Thymus (tissue), 14 donors: ENCODE measurements at places on chromosomes 4 and X. TPM values are rescaled to one million over a fixed set of nuclear protein-coding genes. Genes with fewer than 3 reads are reported as not detected.

DNA sequence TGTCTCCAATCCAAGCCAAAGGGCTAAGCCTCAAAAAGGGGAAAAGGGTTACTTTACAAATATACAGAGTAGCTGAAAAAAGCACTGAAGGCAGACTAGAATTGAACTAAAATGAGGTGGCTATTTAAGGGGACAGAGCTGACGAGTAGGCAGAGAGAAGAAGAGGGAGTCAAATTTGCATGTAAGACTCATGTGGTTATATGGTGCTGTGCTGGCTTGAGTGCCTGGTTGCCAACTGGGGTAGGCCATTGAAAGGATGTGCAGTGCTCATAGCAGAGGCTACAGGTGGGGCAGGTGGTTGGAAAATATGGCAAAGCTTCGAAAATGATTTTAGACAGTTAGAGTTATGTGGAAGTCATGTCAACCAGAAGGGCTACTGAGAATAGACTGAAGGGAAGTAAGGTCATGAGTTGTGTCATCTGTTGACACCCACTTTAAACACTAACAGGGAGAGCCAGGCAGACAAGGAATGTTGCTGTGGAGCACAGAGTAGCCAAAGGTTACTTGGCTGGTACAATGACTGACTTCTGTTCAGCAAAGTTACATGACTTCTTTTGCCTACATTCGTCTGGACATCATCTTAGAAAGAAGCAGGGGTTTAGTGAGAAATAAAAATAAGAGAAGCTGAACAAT is 1210.4 kb downstream of the ADGRL3 start:
- DNase-seq = no peak
- H3K27me3 ChIP-seq = no peaks in the 10 kb centered on the region
- H3K4me3 ChIP-seq = no peak overlapping the region
- no peaks in the 10 kb centered on the region for H3K36me3 ChIP-seq
- no peak overlapping the region for H3K27ac ChIP-seq

DNA sequence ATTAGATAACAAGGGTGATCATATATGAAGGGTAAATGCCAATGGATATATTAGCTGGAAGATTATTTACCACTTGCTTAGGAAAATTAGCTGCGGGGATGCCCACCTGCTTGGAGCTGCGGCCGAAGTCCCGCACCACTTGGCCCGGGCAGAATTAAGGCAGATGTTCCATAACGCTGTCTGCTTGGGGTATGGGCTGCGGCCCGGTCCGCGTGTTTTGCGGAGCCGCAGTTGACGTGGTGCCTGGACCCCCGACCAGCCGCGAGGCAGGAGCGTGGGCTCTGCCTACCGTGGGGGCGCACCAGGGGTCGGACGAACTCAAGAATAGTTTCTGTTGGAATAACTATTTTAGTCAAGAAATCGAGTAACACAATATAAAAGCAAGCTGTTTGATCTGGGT is 235.2 kb downstream of the CPXCR1 start:
- no peaks in the 10 kb centered on the region for H3K27me3 ChIP-seq
- no peaks in the 10 kb centered on the region for H3K36me3 ChIP-seq
- no peak for DNase-seq
- H3K27ac ChIP-seq = no peak overlapping the region
- H3K4me1 ChIP-seq = no peaks in the 10 kb centered on the region
- no peak overlapping the region for H3K4me3 ChIP-seq

DNA sequence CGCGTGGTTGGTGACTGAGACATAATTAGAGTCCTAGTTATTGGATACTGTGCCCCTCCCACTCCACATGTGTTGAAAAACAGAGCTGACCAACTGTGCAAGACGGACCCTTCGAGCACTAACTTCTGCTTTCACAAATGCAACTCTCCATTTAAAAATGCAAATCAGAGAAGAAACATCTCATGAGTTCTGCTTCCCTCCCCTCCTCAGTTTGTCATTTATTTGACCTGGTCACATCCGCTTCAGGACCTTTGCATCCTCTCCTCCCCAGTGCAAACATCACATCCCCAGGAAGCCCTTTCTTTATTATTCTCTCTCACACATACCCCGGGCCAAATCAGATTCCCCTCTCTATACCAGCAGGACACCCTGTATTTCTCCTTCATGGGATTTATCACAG is 38.1 kb upstream of the NOCT start:
- no peak overlapping the region for H3K4me3 ChIP-seq
- DNase-seq = no peak
- H3K4me1 ChIP-seq = no peaks in the 10 kb centered on the region
- H3K27me3 ChIP-seq = no peaks in the 10 kb centered on the region
- H3K36me3 ChIP-seq = no peaks in the 10 kb centered on the region
- no peak overlapping the region for H3K27ac ChIP-seq

DNA sequence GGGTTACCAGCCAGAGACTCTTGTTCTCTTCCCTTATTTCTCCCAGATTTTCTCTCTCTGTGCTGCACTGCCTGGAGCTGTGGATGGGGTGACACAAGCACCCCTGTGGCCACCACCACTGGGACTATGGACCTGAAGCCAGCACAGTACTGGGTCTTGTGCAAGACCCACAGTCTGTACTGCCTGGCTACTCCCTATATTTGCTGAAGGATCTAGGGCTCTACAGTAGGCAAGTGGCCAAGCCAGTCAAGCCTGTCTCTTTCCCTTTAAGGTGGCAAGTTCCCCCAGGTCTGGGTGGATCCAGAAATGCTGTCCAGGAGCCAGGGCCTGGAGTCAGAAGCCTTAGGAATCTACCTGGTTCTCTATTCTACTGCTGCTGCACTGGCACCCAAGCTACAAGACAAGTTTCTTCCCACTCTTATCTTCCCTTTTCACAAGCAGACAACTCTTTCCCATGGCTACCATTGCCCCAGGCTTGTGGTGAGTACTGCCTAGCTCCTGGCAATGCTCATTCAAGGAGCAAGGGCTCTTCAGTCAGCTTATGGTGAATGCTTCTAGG is 28.4 kb upstream of the CT47A1 start:
- no peaks in the 10 kb centered on the region for H3K36me3 ChIP-seq
- H3K27ac ChIP-seq = no peak overlapping the region
- no peak overlapping the region for H3K4me3 ChIP-seq
- H3K4me1 ChIP-seq = no peaks in the 10 kb centered on the region

DNA sequence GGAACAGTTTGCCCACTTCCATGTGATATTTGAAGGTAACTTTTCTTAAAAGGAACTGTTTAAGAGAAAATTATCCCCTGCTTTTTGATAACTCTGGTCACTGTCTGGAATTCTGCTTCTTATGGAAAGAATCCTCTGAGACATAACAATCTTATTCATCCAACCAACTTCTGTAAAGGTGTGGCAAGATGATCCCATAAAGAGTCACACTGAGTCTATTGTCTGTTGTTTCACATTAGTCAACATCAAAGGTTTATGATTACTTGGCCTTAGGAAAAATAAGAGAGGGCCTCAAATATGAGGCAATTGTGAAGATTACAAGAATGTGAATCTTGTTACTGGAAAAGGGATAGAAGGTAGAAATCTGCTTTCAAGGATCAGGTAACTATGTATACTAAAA is 88.0 kb upstream of the MAGEB18 start:
- H3K4me3 ChIP-seq = no peak overlapping the region
- H3K4me1 ChIP-seq = no peaks in the 10 kb centered on the region
- no peaks in the 10 kb centered on the region for H3K36me3 ChIP-seq

GRCh38 chr4:9938933-9939332 is 82.4 kb downstream of the SLC2A9 start:
- H3K36me3 ChIP-seq = no peaks in the 10 kb centered on the region
- DNase-seq = no peak
- H3K27me3 ChIP-seq = no peaks in the 10 kb centered on the region
- no peaks in the 10 kb centered on the region for H3K4me1 ChIP-seq

- no peak overlapping the region for H3K27ac ChIP-seq
- H3K4me3 ChIP-seq = no peak overlapping the region
- no peaks in the 10 kb centered on the region for H3K36me3 ChIP-seq
- DNase-seq = no peak
- no peaks in the 10 kb centered on the region for H3K4me1 ChIP-seq
Observed at GRCh38 chr4:106565727-106566126, 197.1 kb upstream of the GIMD1 start.

GRCh38 chrX:103733017-103733416 is 22.3 kb downstream of the TMEM31 start:
- H3K36me3 ChIP-seq = no peaks in the 10 kb centered on the region
- H3K27me3 ChIP-seq = peaks cover 7% of the 10 kb centered on the region
- no peak for DNase-seq
- H3K27ac ChIP-seq = no peak overlapping the region

GRCh38 chr4:31807036-31807435 is 1086.9 kb downstream of the PCDH7 start:
- no peak overlapping the region for H3K4me3 ChIP-seq
- no peaks in the 10 kb centered on the region for H3K36me3 ChIP-seq
- no peak overlapping the region for H3K27ac ChIP-seq
- DNase-seq = no peak

DNA sequence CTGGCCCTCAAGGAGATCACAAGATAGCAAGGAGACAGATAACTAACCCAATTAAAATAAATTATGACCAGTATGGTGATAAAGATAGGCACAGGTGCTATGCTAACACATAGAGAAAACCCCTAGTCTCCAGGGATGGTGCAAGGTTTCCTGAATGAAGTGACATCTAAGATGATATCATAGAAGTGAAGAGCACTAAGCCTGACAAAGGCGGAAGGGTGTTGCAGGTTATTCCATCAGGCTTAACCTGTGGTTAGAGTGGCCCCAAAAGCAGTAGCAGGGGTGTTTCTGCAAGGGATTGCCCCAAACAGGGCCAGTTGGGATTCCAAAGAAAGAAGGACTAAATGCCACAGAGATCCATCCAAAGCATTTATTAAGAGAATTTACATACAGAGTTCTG is 249.2 kb downstream of the IDS start:
- no peaks in the 10 kb centered on the region for H3K36me3 ChIP-seq
- DNase-seq = no peak
- no peaks in the 10 kb centered on the region for H3K27me3 ChIP-seq
- no peak overlapping the region for H3K4me3 ChIP-seq

DNA sequence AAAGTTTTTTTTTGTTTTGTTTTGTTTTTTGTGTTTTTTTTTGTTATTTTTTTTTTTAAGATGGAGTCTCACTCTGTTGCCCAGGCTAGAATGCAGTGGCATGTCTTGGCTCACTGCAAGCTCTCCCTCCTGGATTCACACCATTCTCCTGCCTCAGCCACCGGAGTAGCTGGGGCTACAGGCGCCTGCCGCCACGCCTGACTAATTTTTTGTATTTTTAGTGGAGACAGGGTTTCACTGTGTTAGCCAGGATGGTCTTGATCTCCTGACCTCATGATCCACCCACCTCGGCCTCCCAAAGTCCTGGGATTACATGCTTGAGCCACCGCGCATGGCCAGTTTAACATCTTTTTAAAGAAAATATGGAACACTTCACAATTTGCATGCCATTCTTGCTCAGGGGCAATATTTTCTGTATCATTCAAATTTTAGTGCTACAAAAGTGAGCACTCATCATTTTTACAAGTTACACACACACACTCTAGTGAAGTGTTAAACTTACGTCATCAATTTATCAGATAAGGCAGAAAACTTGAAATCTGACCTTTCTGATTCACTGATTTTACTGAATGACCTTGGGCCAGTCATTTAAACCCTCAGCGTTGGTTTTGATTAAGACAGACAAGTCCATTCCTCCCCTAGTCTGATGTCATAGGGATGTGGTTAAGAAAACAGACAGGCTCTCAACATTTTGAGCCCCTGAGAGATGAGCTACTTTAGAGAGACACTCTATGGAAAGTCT is 61.2 kb downstream of the TRIM2 start:
- H3K36me3 ChIP-seq = no peaks in the 10 kb centered on the region
- no peak overlapping the region for H3K4me3 ChIP-seq
- H3K27me3 ChIP-seq = no peaks in the 10 kb centered on the region
- H3K27ac ChIP-seq = no peak overlapping the region

- no peaks in the 10 kb centered on the region for H3K4me1 ChIP-seq
- H3K4me3 ChIP-seq = no peak overlapping the region
- H3K36me3 ChIP-seq = peaks cover 3% of the 10 kb centered on the region
- no peaks in the 10 kb centered on the region for H3K27me3 ChIP-seq
- no peak for DNase-seq
- H3K27ac ChIP-seq = no peak overlapping the region
Observed at GRCh38 chrX:56572975-56573374, 9.5 kb downstream of the UBQLN2 start.

DNA sequence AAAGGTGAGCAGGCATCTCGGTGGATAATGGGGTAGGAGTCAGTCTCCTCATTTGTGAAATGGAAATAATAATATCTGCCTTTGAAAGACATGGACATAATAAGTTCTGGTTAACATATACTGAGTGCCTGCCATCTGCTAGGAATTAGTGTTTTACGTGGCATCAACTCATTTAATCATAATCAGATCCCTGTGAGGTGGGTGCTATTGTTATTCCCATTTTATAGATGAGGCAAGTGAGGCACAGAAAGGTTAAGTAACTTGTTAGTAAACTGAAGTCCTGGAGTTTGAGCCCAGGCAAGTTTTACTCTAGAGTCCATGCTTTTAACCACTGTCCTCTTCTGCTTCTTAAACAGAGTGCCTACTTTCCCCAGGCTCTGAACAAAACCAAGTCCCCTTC is 7.5 kb downstream of the CCDC120 start:
- H3K4me3 ChIP-seq = no peak overlapping the region
- no peaks in the 10 kb centered on the region for H3K27me3 ChIP-seq
- no peak overlapping the region for H3K27ac ChIP-seq
- no peaks in the 10 kb centered on the region for H3K4me1 ChIP-seq

DNA sequence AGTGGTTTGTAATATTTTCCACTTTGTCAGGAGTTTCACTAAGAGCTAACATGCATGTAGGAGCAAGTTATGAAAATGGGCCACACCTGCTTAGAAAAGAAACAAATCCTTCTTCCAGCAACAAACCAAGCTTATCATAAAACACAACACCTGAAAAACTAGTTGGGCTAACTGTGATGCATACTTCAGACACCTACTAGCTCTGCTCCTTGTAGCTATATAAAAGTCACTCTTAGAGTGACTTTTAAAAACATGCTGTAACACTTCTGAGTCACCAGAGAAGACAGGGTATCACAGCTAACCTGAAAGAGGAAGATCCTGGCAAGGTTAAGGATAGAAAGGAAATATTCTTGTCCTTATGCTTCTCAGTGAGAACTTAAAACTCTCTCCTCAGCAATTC is 3.6 kb upstream of the SLAIN2 start:
- H3K36me3 ChIP-seq = no peaks in the 10 kb centered on the region
- no peak overlapping the region for H3K4me3 ChIP-seq
- peaks cover 21% of the 10 kb centered on the region for H3K4me1 ChIP-seq
- no peaks in the 10 kb centered on the region for H3K27me3 ChIP-seq

DNA sequence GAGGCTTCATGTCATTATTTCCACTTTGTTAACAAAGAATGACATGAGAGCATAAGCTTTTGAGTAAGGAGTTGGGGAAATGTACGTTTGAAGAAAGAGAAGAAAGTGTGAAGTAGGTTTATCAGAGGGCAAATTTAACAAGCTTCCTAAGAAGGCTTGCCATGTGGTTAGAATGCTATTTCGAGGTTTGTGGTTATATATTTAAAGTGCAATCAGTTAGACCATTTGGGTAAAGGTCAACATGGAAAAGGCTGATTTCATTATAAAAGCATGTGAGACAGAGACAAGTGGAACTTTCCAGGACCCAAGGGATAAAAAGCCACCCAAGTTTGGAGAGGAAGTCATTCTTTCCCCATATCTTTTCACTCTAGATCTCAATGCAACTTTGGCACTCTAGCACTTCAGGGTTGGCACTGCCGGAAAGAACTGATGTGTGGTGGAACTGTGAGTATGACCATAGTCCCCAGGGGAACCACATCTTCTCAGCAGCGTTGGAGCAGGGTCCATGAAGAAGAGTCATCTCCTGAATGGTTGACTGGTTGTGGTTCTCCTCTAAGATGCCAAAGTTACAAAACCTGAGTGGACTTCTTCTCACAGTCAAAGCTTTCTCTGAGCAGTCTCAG is 529.9 kb downstream of the MID1IP1 start:
- no peak for DNase-seq
- H3K27me3 ChIP-seq = no peaks in the 10 kb centered on the region
- no peaks in the 10 kb centered on the region for H3K36me3 ChIP-seq
- no peak overlapping the region for H3K4me3 ChIP-seq
- no peak overlapping the region for H3K27ac ChIP-seq
- peaks cover 15% of the 10 kb centered on the region for H3K4me1 ChIP-seq

Gene GLRA3
- total RNA-seq = 0.05 TPM

Gene XKRX
- total RNA-seq = 0.66 TPM

Gene ALPK1
- 14.5 TPM for total RNA-seq

Gene CXorf51B
- total RNA-seq = 0.14 TPM
